ENCODE measurements at places on chromosomes 4 and X.

DNA sequence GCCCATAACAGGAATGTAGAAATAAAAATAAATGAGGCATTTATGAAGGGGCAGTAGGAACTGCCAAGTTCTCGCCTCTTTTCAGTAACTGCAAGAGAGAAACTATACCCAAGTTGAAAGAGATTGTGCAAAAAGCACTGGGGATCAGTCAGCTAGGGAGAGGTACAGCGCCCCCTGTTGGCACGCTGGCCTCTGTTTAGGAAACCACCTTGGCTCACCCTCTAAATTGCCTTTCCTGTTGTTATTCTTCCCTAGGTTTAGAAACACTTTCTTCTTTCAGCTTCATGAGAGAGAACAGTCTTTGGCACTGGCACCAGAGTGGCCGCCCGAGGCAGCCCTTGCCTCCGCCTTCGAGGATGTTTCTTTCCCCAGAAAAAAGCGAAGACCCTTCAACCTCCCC is 348.5 kb downstream of the MID1IP1 start:
- DNase-seq: peak; percentile 17

DNA sequence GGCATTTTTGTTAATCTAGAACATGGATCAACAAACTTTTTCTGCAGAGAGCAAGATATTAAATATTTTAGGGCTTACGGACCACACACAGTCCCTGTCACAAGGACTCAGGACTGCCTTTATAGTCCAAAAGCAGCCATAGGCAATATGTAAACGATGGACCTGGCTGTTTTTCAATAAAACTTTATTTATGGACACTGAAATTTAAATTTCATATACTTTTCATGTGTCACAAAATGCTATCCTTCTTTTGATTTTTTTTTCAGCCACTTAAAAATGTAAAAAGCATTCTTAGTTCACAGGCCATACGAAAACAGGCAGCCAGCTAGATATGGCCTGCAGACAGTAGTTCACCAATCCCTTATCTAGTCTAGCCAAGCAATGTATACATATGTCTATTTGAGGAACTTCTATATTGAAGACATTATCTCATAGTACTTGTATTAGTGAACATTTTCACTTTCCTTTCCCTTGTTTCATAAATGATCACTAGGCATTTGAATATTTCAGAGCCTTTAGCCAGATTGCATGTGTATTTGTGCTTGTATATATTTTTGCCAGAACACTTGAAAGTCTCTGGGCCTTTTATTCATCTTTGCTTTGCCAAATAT is 350.9 kb downstream of the RPA4 start:
- DNase-seq: no peak

DNA sequence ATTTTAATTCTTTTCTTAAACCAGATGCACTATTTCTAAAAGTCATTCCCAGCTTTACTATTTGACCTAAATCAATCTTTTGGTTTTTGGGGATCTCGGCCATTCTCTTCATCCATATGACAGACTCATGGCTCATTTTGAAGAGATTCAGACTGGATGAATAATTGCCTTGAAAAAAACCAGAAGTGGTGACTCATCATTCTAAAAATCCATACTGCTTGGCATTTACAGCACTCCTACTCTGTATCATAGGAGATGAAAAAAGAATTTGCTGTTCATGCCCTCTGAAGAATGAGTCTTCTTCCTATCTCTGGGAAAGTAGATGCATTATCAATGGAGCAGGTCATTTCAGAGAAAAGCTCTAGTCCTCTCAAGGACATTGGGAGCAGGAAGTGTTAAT is 220.5 kb upstream of the RPS6KA3 start:
- no peak for DNase-seq

DNA sequence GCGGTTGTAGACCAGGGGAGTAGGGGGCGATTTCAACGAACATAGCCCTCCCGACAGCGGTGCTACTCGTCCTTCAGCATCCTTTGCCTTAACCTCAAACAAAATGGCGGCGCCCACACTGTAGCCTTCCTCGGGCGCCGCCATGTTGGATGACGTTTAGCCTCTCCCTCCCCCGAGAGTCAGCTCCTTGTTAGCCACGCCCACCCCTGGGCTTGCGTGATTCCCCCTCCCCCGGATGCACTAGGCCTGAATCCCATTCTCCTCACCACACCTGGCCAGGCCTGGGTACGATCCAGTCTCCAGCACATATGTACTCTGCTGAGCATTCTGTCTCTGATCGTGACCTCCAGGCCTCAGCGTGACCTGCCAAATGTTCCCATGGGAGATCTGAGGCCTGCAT is 49.0 kb upstream of the ZNF157 start:
- no peak for DNase-seq

- DNase-seq: no peak
Measured at GRCh38 chrX:123330229-123330942, 146.3 kb downstream of the GRIA3 start.

- no peak for DNase-seq
Measured at GRCh38 chr4:187940299-187940698, 55.3 kb upstream of the ZFP42 start.

All from stimulated activated CD8-positive, alpha-beta memory T cell treated with anti-CD3 and anti-CD28 coated beads, Interleukin-4, amount 100 ng/mL, for 4 hours (primary cell).